ENCODE measurements at places on chromosomes 2 and 18.

- DNase-seq: no peak
These were observed 86.8 kb upstream of the GULP1 start for GRCh38 chr2:188204824-188205223.

GRCh38 chr18:75869162-75869561, 441.7 kb upstream of the SMIM21 start:
- DNase-seq: no peak

DNA sequence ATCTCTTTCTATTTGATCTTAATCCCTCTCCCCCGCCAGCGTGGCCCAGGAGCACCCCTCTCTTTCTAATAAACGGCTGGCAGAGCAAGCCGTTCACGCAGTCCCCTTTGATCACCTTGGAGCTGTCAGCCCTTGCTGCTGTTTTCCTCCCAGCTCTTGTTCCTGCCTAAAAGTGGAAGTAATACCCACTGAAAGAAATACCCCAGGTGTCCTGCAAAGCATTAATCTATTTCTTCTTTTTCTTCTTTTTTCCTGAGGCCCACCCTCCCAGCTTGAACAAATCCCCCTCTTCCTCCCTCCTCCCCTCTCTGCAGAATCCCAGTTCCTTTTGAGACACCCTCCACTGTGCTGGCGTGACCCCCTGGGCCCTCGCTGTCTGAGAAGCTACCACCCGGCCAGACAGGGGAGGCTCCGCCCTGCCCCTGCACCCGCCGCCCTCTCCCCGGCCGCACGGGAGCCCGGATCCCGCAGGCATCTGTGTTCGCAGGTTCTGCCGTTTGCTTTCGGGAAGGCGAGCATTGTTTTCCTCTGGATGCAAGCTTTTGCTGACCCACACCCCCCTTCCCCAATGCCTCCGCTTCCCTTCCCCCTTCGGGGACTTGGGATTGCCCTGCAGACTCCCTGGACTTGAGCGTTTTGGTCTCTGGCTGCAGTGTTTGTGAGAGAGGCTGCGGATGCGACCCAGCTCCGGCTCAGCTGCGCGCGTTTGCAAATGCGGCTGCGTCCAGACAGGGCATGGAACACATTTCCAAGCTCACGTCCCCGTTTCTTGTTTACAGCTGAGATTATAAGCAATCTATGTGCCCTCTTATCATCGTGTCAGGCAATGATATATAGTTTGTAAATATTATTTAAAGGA, 631.5 kb downstream of the NYAP2 start:
- no peak for DNase-seq

GRCh38 chr2:190722061-190722759, 73.3 kb downstream of the NAB1 start:
- no peak for DNase-seq

GRCh38 chr18:56000041-56000440, 412.0 kb upstream of the TCF4 start:
- no peak for DNase-seq

DNA sequence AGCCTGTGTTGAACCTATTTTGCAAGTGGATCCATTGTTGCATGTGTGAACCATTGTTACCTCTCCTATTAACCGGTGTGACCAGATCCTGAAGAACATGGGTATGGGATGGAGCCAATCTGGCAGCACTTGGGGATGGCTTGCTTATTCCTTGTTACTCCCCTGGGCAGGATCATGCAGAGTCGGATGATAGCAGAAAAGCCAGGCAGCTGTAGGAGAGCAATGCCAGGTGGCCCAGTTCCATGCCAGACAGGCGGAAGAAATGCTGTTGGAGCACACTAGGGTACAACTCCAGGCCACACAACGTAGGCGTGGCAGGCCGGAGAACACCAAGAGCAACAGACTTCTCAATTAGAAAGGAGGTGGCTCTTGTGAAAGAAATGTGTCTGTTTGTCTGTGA, 16.3 kb upstream of the MYO1B start:
- no peak for DNase-seq

DNA sequence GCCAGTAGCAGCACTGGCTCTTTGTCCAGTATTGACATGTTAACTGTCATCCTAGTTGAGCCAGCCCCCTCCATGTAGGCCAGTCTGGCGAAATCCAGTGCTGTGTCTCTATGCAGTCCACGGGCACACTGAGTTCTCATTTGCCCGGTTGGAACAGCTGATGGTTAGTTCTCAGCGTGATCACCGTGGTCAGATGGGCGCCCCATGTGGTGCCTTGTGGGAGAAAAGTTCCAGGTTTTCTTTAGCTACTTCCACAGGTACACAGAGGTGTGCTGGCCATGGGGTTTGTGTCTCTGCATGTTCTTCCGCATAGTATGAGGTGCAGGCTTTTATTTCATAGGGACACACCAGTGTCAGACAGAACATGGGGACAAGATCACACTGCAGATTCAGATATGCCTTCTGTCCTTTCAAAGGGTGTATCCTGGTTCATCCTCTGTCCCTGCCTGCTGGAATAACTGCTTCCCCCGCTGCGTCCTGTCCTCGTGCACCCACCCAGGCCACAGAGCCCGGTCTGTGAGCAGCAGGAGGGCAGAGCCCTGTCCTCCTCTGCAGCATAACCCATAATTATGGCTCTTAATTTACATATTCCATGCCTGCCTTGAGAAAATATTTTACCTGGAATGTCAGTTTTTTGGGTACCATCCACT, 334.1 kb downstream of the GBX2 start:
- DNase-seq: no peak

GRCh38 chr18:12837747-12838146, 46.3 kb downstream of the PTPN2 start:
- no peak for DNase-seq

DNA sequence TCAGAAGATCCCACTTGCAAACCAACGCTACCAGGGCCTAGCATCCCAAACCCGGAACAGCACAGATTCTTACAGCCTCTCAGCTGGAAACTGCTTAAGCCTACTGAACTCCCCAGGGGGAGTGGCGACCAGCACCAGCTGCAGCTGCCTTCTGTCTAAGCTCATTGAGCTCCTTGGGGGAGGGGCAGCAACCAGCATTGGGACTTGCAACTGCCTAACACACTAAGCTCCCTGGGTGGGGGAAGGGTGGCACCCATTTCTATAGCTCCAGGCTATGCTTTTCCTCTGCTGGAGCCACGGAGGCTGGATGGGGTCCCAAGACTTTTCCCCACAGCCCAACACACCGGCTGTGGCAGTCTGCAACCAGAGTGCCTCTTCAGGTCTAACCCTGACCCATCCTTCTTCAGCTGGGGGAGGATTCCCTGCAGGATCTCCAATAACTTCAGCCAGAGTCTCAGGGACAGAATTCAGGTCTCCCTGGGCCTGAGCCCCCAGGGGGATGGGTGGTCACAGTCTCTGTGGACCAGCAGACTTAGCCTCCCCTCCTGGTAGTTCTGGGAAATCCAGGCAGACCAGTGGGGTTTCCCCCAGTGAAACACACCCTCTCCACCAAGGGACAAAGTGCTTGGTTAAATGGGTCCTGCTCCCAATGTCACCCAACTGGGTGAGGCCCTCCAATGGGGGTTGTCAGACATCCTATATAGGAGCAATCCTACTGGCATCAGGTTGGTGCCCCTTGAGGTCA, 45.9 kb upstream of the ITGA4 start:
- DNase-seq: no peak
